ENCODE measurements at places on chromosomes 3 and 15.

GRCh38 chr3:192133271-192133670 lies 594.1 kb downstream of the FGF12 start:
- no peak for DNase-seq

- DNase-seq: no peak
Observed at GRCh38 chr3:70464876-70465275, 152.4 kb upstream of the MDFIC2 start.

- no peak for DNase-seq
Observed at GRCh38 chr3:174441588-174442301, 417.4 kb upstream of the NAALADL2 start.

DNA sequence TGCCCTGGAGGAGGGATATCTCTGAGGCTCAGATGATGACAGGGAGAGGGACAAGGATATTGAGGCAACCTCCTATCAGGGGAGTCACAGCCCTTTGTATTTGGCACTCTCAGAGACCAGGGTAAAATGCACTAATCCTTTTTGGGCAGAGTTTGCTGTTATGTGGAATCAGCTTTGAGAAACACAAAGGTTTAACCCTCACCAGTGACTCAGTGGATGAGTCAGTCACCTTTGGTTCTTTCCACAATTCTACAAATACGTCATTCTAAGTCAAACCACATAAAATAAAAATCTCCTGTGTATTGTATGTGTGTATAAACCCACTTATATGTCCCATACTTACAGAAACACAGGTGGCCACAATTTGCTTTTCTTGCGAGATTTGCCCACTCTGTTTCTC lies 5.1 kb downstream of the LSAMP start:
- no peak for DNase-seq

GRCh38 chr15:94297558-94297957 lies 66.2 kb downstream of the MCTP2 start:
- peak; percentile 48 for DNase-seq

GRCh38 chr3:49873623-49874022 lies 3.9 kb upstream of the CAMKV start:
- DNase-seq: no peak

DNA sequence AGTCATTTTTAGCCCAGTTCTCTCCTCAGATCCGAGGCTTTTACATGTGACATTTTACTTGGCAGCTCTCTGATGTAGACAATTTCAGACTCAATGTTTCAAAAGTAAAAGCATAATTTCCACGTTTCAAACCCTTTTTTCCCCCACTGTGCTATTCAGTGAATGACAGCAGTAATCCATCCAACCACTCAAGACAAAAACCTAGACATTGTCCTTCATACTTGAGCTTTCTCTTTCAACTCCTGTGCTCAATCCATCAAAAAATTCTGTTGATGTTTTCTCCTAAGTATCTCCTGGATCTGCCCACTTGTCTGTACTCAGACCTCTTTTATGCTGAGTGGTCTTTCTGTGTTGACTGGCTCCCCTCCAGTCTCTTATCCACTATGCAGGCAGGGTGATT lies 214.7 kb downstream of the CHL1 start:
- DNase-seq: no peak

DNA sequence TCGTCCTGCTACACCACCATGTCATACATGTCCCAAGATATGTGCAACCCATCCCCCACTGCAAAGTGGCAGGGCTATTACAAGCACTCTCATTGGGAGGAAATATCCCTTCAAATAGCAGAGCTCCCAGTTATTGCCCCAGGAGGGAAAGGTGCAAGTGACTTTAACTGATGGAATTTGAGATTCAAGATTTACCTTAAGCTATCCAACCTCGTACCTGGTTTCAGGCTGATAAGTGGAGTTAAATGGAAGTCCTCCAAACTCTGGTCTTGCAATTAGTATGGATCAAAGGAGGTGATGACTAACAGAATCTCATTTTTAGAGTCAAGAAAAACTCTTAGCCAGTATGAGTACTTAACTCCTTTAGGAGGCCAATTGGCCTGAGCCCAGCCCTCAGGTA lies 2.1 kb downstream of the SLCO2A1 start:
- no peak for DNase-seq

- no peak for DNase-seq
Observed at GRCh38 chr3:46904303-46905212, 27.0 kb downstream of the PTH1R start.

- DNase-seq: no peak
Observed at GRCh38 chr3:141368925-141369794, 856 bp downstream of the ZBTB38 start.

Measured in inflammatory macrophage treated with lipopolysaccharide for 4 hours (primary cell).